ENCODE measurements at places on chromosomes 3 and 15.

GRCh38 chr15:50126072-50126471 is 7.0 kb upstream of the ATP8B4 start:
- DNase-seq, result no peak

GRCh38 chr3:52118156-52118875 is 35.9 kb downstream of the POC1A start:
- no peak for DNase-seq

DNA sequence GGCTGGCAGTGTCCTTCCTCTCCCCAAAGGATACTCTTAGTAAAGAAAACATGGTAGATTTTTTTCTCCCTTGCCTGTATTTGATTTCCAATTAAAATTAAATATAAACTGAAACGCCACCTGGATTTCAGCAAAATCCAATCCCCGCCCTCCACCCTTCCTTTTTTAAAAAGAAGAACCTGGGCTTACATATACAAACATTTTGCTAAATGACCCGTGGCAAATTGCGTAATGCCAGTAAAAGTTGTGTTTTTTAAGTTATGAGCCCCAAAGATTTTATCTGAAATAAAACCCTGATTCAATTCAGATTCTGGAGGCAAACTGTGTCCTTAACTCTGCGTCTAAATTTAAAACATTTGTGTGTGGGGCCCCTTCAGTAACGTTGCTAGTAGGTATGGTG is 403.0 kb downstream of the FOXP1 start:
- no peak for DNase-seq

- DNase-seq, result no peak
Observed at GRCh38 chr15:48718646-48719045, 73.1 kb upstream of the FBN1 start.

- DNase-seq, result peak; percentile 61
Observed at GRCh38 chr3:160001850-160002623, 13.4 kb downstream of the IL12A start.

DNA sequence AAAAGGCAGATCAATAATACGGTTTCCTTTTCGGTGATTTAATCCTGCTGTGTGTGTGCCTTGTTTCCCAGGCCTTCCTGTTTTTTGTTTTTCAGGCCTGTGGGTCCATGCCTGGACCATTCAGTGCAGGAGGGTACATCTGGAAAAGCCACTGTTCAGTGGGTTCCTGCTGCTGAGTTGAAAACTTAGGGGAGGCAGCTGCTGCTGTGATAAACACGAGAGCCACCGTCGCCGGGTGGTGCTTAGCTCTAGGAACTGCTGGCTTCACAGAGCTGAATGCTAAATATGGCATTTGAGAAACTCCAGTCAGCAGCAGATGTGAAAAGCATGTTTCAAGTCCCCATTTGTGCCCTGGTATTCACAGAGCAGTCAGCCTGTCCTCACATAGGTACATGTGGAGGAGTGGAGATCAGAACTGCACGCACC is 44.0 kb downstream of the SYNM start:
- DNase-seq, result no peak
